ENCODE measurements at places on chromosomes 1 and 21.

DNA sequence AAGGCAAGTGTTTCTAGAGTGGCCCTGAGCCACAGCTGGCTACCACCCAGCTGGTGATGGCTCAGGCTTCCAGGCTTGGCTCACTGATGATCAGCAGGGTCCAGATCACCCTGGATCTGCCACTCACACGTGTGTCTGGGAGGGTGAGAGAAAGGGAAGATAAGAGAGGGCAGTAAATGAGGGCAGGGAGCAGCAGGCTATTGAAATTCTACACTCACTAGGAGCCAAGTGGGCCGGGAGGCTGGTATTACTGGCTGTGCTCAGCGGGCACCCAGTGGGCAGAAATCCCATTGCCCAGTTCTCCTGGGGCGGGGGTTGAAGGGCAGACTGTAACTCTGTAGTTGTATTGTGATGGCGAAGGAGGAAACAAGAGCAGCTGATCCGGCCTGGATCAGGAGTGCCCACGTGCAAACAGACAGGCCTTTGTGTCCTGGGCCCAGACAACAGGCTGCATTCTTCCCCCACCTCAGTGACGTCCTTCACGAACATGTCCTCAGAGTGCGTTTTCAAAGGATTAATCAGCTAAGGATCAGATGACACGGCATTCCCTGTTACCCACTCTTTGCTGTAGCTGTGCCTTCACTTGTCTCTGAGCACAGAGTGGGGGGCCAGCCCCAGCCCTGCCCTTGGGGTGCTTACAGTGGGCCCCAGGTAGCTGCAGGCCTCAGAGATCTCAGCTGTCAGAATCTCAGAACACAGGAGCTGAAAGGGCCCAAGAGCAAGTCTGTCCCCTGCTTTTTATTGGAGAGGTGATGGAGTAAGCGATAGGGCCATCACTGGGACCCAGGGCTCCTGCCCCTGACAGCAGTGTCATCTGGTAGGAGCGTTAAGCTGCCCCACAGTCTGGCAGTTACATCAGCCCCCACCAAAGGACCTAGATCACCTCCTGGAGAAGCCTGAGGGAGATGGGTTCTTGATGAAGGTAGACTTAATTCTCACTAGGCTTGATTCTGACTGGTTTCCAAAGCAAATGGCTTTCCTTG lies 60.5 kb downstream of the ATP1A1 start:
- DNase-seq = no peak

GRCh38 chr21:16454399-16454798 lies 724.6 kb downstream of the USP25 start:
- DNase-seq = no peak

- no peak for DNase-seq
Observed at GRCh38 chr1:210822241-210822640, 311.7 kb downstream of the KCNH1 start.

- DNase-seq = no peak
Observed at GRCh38 chr1:220999872-221000863, 120.9 kb downstream of the HLX start.

DNA sequence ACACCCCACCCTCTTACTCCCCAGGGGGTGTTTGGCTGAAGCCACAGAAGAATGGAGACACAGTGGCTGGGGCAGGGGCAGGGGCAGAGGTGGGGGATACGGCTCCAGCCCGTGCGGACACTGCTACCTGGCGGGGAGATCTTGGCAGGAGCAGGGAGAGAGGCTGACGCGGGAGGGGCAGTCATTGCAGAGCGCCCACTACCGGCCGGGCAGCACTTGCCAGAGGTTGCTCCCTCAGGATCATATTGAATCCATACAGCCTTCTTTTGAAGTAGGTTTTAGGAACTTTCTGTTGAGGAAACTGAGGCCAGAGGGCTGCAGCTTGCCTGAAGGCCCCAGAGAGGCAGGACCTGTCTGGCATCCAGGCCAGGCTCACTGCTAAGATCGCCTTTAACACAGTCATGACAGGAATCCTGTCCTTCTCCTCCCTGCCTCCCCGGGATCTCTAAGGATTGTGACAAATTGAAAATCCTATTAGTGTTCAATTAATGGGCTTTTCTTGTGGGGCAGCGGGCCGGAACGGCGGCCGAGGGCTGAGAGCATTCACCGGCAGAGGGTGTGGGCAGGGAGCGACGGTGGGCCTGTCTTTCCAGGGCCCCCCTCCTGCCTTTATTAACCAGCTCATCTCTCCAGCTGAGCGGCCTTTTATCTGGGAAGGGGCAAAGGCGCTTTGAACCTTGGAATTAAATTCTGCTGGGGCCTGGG lies 65.5 kb upstream of the WNT4 start:
- DNase-seq = no peak

GRCh38 chr1:187622545-187622944 lies 793.8 kb downstream of the PLA2G4A start:
- no peak for DNase-seq

DNA sequence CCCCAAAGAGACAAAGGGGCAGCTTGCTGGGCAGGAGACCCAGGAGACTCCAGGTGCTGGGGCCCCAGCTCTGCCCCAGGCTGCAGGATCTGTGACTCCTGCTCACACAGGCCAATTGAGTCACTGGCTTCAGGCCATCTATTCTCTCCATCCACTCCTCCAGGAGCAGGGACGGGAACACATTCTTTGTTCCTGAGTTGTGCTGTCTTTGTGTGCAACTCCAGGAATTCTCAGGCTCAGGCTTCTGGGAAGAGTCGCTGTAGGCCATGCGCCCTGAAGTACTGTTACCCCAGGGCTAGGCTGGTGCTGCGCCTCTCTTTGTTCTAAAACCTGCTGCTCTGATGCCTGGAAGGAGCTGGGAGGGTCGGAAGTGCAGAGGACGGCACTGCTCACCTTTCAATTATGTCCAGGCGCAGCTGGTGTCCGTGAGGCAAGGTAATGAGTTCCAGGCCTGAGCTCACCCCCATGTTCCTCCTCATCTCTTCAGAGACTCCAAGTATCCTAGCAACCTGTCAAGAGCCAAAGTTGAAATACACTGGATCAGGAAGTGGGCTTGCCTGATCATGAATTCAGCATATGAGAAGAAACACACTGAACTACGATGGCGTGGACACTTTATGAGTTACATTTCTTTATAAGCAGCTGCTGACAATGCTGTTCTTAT lies 105.9 kb downstream of the BCAR3 start:
- DNase-seq = no peak

DNA sequence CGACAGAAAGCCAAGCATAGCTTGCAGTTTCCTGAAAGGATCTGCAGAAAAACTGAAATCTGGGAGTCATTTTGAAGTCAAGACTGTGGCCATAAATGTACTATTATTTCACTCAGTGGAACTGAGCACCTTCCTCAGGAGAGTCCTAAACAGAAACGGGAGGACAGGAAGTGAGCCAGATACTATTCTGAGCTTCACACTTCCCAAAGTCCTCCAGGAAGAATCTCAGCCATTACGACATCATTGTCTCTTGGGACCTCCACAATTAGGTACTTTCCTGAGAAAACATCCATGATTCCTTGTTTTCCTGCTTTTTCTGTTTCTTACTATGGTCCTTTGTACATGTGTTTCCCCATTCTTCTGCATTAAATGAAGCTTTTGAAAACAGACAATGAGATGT lies 299.2 kb upstream of the USP25 start:
- no peak for DNase-seq

DNA sequence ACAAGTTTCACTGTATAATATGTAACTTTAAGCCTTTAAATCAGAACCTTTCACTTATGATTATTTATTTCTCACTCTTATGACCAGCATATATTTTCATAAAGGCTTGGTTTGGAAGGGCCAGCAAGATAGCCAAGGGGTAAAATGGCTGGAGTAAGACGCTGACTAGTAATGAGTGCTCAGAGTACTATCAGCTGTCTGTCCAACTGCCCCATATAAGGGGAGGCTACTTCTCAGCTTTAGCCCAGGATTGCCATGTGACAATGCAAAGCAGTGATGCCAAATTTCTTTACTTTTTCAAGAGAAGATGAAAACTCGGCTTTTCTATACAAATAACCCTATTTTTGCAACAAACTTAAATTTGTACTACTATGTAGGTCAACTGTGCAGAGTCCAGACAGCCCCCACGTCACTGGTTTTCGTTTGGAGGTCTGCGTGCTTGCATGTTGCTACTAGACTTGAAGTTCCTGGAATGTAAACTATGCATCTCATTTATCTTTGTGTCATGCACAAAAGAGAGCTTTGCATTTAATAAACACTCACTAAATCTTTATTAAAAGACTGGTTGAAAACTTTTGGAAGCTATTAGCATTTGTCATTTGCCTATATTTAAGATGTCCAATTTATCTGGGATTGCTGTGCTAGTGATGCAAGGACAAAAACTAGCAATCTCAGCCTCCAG lies 110.4 kb downstream of the TNFSF18 start:
- no peak for DNase-seq

- no peak for DNase-seq
Observed at GRCh38 chr1:181117648-181118449, 29.3 kb downstream of the IER5 start.

DNA sequence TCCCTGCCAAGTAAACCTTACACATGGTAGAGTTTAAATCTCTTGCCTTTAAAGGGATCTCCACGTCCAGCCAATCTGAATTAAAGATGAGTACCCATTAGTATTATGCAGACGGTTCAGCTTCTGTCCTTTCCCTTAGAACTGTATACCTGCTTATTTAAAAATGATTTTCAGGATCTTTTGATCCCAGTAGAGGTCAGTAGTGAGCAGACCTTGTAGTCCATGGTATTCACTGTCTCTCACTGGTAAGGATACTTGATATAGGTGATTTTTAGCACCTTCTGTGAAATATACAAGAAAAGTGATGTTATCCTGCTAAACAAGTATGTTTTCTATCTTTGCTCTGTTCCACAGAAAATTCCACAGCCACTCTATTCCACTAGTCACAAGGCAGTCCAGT lies 1211.6 kb upstream of the ADGRL4 start:
- no peak for DNase-seq

GRCh38 chr1:237763137-237763536 lies 127.6 kb downstream of the ZP4 start:
- DNase-seq = no peak

- DNase-seq = no peak
Observed at GRCh38 chr1:228812961-228813360, 77.7 kb downstream of the RHOU start.

DNA sequence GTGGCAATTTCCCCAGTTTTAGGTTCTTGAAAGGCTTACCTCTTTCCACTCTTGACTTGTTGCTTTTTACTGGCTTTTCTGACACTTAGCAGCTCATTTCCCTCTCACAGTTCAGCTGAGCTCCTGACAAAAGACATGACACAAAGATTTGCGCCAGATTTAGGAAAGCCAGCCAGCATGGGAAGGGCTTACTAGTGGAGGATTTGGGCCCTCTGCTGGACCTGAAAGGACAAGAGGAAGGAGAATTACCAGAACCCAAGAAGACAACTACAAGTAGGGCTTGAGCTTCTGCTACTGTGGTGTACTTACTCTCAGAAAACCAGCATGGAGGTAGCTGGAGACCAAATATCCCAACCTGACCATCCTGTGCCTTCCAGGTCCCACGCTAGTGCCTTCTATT lies 784.5 kb downstream of the BRINP3 start:
- no peak for DNase-seq

DNA sequence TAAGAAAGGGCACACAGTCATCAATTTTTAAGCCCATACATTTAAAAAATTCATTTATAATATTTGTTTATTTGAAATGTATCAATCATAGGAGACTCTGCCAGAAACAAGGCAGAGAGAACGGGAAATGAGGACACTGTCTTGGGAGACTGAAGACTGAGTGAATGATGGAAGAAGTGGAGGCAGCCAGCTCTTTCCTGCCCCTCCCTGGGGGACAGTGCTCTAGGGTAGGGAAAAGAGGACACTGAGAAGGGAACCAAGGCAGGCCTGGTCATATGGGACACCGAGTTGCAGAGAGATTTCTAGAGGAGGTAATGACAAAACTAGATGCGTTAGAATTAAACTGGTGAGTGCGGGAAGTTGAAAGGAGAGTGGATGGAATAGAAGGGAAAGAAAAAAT lies 31.6 kb downstream of the EEIG2 start:
- DNase-seq = no peak

GRCh38 chr1:200453553-200453905 lies 43.7 kb upstream of the ZNF281 start:
- DNase-seq = no peak

DNA sequence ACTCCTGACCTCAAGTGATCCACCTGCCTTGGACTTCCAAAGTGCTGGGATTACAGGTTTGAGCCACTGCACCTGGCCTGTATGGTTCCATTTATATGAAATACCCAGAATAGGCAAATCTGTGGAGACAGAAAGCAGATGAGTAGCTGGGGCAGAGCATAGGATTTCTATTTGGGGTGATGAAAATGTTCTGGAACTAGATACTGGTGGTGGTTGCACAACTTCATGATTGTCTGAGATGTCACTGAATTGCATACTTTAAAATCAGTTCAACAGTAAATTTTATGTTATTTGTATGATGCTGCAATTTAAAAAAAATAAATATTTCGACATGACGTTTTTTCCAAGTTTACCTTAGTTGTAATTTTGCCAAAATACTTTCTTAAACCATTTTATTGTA lies 23.9 kb downstream of the ITSN1 start:
- DNase-seq = no peak

GRCh38 chr1:36894824-36895223 lies 139.5 kb downstream of the GRIK3 start:
- DNase-seq = no peak

GRCh38 chr21:40049931-40050290 lies 182.7 kb downstream of the PCP4 start:
- DNase-seq = no peak

- no peak for DNase-seq
Observed at GRCh38 chr1:25356848-25357247, 18.7 kb downstream of the TMEM50A start.

- DNase-seq = no peak
Observed at GRCh38 chr1:151708891-151709290, 7.7 kb downstream of the CELF3 start.

- DNase-seq = no peak
Observed at GRCh38 chr1:165383067-165383466, 26.6 kb upstream of the LMX1A start.

DNA sequence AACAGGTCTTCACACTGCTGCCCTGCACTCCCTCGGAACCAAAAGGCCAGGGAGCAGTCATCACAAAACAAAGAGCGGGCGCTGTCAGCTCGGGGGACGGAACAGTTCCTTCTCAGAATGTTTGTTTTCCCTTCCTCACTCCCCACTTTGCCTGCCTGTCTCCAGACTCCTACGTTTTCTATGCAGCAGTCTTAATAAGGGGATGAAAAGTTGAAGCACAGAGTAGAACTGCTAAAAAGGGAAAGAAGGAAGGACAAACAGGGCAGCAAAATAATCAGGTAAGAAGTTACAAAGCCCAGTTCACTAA lies 738 bp upstream of the GPR161 start:
- no peak for DNase-seq

DNA sequence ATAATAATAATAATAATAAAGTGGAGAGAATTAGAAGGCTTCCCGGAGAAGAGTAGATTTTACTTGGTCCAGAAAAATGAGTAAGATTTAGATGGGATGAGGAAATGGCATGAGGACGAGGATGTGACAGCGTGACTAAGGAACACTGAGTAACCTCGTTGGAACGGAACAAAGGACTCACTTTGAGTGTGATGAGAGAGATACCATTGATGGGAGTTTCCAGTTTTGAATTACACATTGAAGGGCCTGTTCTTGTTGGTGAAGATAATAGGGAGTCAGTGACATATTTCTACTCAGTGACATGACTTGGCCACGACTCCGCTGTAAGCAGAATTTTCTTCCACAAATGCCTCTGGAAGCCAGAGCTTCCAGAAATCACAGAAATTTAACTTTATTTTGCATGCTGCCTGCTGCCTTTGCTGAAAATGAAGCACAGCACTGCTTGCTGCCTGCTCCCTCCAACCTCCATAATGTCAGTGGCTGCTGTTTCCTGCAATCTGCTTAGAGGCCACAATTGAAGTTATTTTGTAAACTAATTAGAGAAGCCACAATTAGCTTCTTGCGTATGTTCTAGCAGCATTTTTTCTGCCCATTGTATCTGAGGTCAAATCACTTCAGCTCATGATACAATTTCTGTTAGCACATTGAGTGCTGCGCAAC lies 33.7 kb upstream of the FBXO28 start:
- DNase-seq = no peak
